ENCODE measurements at places on chromosomes 16 and 17.

GRCh38 chr16:53612003-53612402, 91.7 kb downstream of the RPGRIP1L start:
- H3K27me3 ChIP-seq = no peaks in the 10 kb centered on the region
- H3K4me3 ChIP-seq = no peak overlapping the region
- no peaks in the 10 kb centered on the region for H3K4me1 ChIP-seq
- H3K36me3 ChIP-seq = no peaks in the 10 kb centered on the region

DNA sequence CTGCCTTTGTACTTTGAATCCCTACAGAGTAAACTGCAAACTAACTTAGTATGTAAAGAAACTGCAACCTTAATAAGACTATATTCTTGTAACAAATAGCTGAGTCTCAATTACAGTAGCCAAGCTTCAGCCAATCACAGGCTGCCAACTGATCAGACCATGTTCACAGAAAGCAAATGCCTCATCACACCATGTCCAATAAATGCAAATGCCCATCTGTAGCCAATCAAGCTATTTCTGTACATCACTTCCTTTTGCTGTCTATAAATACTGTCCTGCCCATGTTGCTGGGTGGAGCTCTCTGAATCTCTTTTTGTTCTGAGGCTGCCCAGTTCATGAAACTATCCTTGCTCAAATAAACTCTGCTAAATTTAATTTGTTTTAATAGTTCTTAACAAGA, 531.7 kb upstream of the TOM1L1 start:
- no peaks in the 10 kb centered on the region for H3K36me3 ChIP-seq
- H3K4me3 ChIP-seq = no peak overlapping the region
- no peaks in the 10 kb centered on the region for H3K27me3 ChIP-seq
- no peaks in the 10 kb centered on the region for H3K4me1 ChIP-seq
- H3K27ac ChIP-seq = no peak overlapping the region

GRCh38 chr16:75138636-75139035, 9.7 kb upstream of the ZFP1 start:
- no peaks in the 10 kb centered on the region for H3K4me1 ChIP-seq
- no peaks in the 10 kb centered on the region for H3K27me3 ChIP-seq
- no peak for DNase-seq
- no peaks in the 10 kb centered on the region for H3K36me3 ChIP-seq
- no peak overlapping the region for H3K4me3 ChIP-seq

- H3K4me1 ChIP-seq = peaks cover 13% of the 10 kb centered on the region
- DNase-seq = no peak
- no peaks in the 10 kb centered on the region for H3K36me3 ChIP-seq
- no peak overlapping the region for H3K27ac ChIP-seq
Observed at GRCh38 chr16:88402551-88403240, 19.9 kb downstream of the ZNF469 start.

GRCh38 chr16:27392671-27393070, 9.3 kb upstream of the IL21R start:
- DNase-seq = no peak
- H3K36me3 ChIP-seq = no peaks in the 10 kb centered on the region
- no peaks in the 10 kb centered on the region for H3K27me3 ChIP-seq
- no peaks in the 10 kb centered on the region for H3K4me1 ChIP-seq
- H3K27ac ChIP-seq = no peak overlapping the region
- H3K4me3 ChIP-seq = no peak overlapping the region

- H3K4me3 ChIP-seq = no peak overlapping the region
- H3K27ac ChIP-seq = no peak overlapping the region
- no peak for DNase-seq
- no peaks in the 10 kb centered on the region for H3K36me3 ChIP-seq
Observed at GRCh38 chr16:81523387-81524115, 78.9 kb downstream of the CMIP start.

- peaks cover 6% of the 10 kb centered on the region for H3K4me1 ChIP-seq
- no peaks in the 10 kb centered on the region for H3K27me3 ChIP-seq
- DNase-seq = no peak
- H3K4me3 ChIP-seq = no peak overlapping the region
- H3K36me3 ChIP-seq = no peaks in the 10 kb centered on the region
Observed at GRCh38 chr17:40497695-40498094, 3.7 kb downstream of the TNS4 start.

DNA sequence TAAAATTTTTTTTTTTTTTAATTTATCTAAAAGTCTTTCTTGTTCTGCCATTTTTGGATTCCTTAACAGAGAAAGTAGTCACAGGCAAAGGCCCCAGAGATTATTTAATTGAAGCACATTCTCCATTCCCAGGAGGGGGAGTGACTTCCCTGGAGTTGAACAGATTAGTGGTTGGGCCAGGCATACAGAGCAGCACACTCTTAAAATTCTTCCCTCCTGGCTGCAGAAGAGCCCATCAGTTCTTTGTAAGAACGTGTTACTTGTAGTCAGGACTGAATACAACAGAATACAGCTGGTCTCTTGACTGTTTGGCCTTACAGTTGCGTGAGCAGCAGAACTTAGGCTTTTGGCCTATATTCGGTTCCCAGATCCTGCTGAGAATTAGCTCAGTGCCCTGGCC, 1.8 kb downstream of the ALKBH5 start:
- DNase-seq = no peak
- H3K36me3 ChIP-seq = no peaks in the 10 kb centered on the region
- H3K27me3 ChIP-seq = no peaks in the 10 kb centered on the region
- peak overlapping the region; percentile 96 for H3K4me3 ChIP-seq
- peaks cover 40% of the 10 kb centered on the region for H3K4me1 ChIP-seq
- peak overlapping the region; percentile 97 for H3K27ac ChIP-seq

DNA sequence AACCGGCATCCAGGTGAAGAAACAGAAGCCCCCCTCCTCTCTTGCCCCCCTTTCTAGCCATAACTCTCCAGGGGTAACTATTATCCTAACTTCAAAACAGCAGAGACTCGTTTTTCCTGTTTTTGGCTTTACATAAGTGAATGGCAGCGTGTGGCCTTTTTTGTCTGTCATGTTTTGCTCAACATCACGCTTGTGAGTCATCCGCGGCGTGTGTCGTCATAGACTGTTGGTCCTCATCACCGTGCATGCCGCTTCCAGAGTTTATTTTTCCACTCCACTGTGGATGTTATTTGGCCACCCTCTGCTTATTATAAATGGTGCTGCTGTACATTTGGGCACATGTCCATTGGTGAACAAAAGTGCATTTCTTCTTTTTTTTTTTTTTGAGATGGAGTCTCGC, 52.6 kb downstream of the ERN1 start:
- H3K27ac ChIP-seq = no peak overlapping the region
- peaks cover 18% of the 10 kb centered on the region for H3K36me3 ChIP-seq
- no peaks in the 10 kb centered on the region for H3K4me1 ChIP-seq
- DNase-seq = peak; percentile 69

DNA sequence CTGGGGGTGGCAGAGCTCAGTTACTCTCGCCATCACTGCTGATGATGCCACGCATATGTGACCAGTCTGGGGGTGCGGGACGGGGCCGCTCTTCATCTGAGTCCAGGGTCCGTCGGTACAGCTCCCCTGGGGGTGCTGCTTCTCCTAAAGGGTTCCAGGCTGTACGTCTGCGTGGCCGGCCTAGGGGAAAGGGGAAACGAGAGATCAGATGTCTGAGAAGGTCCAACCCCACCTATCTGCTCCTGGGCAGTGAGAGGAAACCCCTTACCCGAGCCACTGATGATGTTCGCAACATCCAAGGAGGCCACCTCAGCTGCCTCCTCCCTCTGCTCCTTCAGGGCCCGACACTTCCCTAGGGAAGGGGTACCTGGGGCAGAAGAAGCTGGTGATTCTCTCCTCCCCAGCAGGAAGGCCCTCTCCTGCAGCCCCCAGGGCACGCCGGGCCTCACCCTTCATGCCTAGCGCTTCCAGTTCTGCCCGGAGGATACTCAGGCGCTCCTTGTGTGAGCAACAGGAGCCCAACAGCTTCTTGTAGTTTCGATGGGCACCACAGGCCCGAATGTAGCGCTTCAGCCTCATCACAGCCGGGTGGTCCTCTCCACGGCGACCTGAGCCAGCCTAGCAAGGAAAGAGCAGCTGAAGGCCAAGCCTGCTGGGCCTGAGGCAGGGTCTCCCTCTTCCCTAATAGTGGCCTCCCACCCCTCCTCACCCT, 2.1 kb downstream of the HIRIP3 start:
- peaks cover 15% of the 10 kb centered on the region for H3K4me1 ChIP-seq
- H3K36me3 ChIP-seq = peaks cover 57% of the 10 kb centered on the region
- no peak overlapping the region for H3K4me3 ChIP-seq
- no peak overlapping the region for H3K27ac ChIP-seq
- H3K27me3 ChIP-seq = no peaks in the 10 kb centered on the region

DNA sequence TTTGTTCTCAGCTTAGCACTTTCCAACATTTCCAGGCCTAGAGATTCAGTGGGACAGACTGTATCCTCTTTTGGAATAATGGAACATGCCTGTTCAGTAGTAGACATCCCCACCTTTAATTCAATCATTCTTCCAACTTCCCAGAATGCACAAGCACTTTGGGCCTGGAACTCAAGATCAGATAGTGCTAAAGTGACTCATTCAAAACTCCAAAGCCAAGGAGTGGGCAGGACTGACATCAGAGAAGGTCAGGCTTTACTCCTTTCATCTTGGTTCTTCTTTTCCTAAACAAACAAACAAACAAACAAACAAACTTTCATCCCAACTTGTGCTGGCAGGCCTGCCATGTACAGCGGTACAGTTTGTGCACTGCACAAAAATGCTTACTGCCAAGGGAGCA, 172.0 kb downstream of the AXIN2 start:
- no peaks in the 10 kb centered on the region for H3K27me3 ChIP-seq
- no peak overlapping the region for H3K27ac ChIP-seq
- H3K4me3 ChIP-seq = no peak overlapping the region

DNA sequence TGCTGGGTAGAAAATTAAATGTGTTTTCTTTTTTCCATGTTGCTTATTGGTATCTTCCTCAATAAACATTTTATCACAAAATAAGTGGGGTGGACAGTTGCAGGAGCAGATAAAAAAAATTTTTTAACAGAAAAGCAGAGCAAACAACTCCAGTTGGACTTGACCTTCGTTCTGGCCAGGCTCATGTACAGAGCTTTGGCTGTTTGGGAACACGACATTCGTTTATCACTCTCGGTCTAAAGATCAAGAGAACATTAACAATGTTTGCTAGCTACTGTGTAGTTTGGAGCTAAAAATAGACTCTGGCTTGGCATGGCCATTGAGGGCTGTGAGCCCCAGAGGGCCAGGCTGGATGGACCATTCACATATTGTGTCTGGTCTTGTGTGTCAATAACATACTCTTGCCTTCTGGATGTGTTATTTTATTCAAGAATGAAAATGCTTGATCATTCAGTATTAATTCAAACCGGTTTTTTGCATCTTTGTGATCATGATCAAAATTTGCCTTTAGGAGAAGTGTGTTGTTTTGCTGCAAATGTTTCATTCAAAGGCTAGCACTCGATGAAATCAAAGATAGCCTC, 56.6 kb downstream of the TMEM186 start:
- H3K36me3 ChIP-seq = no peaks in the 10 kb centered on the region
- no peaks in the 10 kb centered on the region for H3K27me3 ChIP-seq
- no peaks in the 10 kb centered on the region for H3K4me1 ChIP-seq
- no peak for DNase-seq

- H3K27me3 ChIP-seq = no peaks in the 10 kb centered on the region
- H3K27ac ChIP-seq = no peak overlapping the region
- no peaks in the 10 kb centered on the region for H3K36me3 ChIP-seq
- DNase-seq = no peak
- H3K4me3 ChIP-seq = no peak overlapping the region
Observed at GRCh38 chr17:67637901-67638641, 79.7 kb upstream of the NOL11 start.

DNA sequence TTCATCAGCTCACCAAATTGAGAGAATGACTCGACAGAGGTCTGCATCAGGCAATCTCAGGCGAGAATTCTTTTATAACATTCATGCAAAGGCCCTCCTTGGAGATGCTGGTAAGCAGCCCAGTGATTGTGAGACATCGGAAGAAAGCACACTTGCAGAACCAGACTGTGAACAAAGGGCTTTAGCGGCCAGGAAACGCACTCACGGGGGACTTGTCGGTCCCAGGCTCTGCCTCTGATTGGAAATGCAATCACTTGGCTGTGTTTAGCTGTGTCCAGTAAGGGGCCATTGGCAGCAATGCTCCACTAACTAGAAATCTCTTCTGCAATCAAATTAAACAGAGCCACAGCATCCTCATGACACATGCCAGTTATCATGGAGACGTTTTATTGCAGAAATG, 226.7 kb upstream of the CDH13 start:
- H3K4me1 ChIP-seq = no peaks in the 10 kb centered on the region
- H3K36me3 ChIP-seq = no peaks in the 10 kb centered on the region
- no peak for DNase-seq
- H3K27me3 ChIP-seq = no peaks in the 10 kb centered on the region
- H3K4me3 ChIP-seq = no peak overlapping the region

DNA sequence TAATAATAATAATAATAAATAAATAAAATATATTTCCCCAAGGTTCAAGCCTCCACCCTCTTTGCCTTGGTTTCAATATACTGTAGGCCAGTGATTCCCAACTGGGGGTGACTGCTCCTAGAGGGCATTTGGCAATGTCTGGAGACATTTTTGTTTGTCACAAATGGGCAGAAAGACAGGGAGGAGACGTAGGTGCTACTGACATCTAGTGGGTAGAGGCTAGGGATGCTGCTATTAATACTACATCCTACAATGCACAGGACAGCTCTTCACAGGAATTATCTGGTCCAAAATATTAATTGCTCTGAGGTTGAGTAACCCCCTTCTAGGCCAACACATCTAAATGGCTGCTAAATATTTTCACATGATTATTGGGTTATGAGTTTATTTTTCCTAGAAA, 12.8 kb upstream of the PRR14 start:
- H3K4me1 ChIP-seq = no peaks in the 10 kb centered on the region
- no peak for DNase-seq
- H3K36me3 ChIP-seq = no peaks in the 10 kb centered on the region
- H3K27ac ChIP-seq = no peak overlapping the region

GRCh38 chr17:249236-249993, 68.0 kb upstream of the DOC2B start:
- H3K36me3 ChIP-seq = no peaks in the 10 kb centered on the region
- H3K27me3 ChIP-seq = no peaks in the 10 kb centered on the region
- H3K27ac ChIP-seq = no peak overlapping the region
- H3K4me3 ChIP-seq = no peak overlapping the region
- no peaks in the 10 kb centered on the region for H3K4me1 ChIP-seq

DNA sequence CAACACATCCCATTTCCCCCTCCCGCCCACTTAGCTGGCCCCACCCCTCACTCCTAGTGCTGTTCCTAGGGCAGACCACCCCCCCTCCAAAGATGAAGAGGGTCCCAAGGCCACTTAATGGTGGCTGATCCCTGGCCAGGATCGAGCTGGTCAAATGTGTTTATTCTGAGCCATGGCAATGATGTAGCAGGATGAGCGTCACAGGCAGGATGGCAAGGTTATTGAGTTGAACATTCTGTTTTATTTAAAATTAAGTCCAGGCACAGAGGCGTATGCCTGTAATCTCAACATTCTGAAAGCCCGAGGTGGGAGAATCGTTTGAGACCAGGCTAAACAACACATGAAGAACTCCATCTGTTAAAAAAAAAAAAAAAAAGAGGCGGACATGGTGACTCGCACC, 12.2 kb downstream of the ZNF423 start:
- no peak overlapping the region for H3K27ac ChIP-seq
- H3K36me3 ChIP-seq = no peaks in the 10 kb centered on the region
- H3K4me3 ChIP-seq = no peak overlapping the region
- H3K4me1 ChIP-seq = peaks cover 7% of the 10 kb centered on the region

- no peak overlapping the region for H3K4me3 ChIP-seq
- H3K36me3 ChIP-seq = no peaks in the 10 kb centered on the region
- H3K27ac ChIP-seq = no peak overlapping the region
- H3K4me1 ChIP-seq = no peaks in the 10 kb centered on the region
- DNase-seq = no peak
Observed at GRCh38 chr16:77297996-77298395, 98.8 kb downstream of the SYCE1L start.

GRCh38 chr17:1726626-1727257, 2.2 kb downstream of the WDR81 start:
- DNase-seq = no peak
- no peaks in the 10 kb centered on the region for H3K27me3 ChIP-seq
- no peak overlapping the region for H3K27ac ChIP-seq
- no peak overlapping the region for H3K4me3 ChIP-seq
- H3K36me3 ChIP-seq = peaks cover 36% of the 10 kb centered on the region

Measured in ascending aorta (tissue), 2 donors.